ENCODE measurements at places on chromosomes 7 and 10. TPM values are rescaled to one million over a fixed set of nuclear protein-coding genes. Genes with fewer than 3 reads are reported as not detected.

Gene SFTPA1
- not detected for total RNA-seq

Gene LRWD1
- total RNA-seq, result 46.0 TPM

Gene ZNF853
- 32.2 TPM for total RNA-seq

Gene HGF
- total RNA-seq, result 0.11 TPM

Gene HOXA7
- not detected for total RNA-seq

Gene PHKG1
- 0.21 TPM for total RNA-seq

Gene AASS
- total RNA-seq, result 42.1 TPM

Gene CTAGE4
- total RNA-seq, result not detected

Gene DDC
- not detected for total RNA-seq

Gene NPC1L1
- 0.21 TPM for total RNA-seq

Gene CYP3A7
- not detected for total RNA-seq

Gene JAZF1
- 9.8 TPM for total RNA-seq

Gene CPEB3
- 4.5 TPM for total RNA-seq

Gene SYCE1
- not detected for total RNA-seq

Gene LIPF
- not detected for total RNA-seq

Gene NUTM2B
- total RNA-seq, result 2.1 TPM

Gene BZW2
- 281 TPM for total RNA-seq

Gene HOXA4
- total RNA-seq, result not detected

Gene TLX1
- total RNA-seq, result 2.9 TPM

Gene ANKRD1
- 39.1 TPM for total RNA-seq

Gene ADIRF
- total RNA-seq, result not detected

Gene PRPS1L1
- total RNA-seq, result not detected

Gene CYP2W1
- 3.4 TPM for total RNA-seq

Gene FBXO24
- 0.78 TPM for total RNA-seq

Gene CYP26C1
- 0.06 TPM for total RNA-seq

Gene ABCB4
- 1.0 TPM for total RNA-seq
